M059J (cell line): ENCODE measurements at places on chromosomes 2 and 18.

DNA sequence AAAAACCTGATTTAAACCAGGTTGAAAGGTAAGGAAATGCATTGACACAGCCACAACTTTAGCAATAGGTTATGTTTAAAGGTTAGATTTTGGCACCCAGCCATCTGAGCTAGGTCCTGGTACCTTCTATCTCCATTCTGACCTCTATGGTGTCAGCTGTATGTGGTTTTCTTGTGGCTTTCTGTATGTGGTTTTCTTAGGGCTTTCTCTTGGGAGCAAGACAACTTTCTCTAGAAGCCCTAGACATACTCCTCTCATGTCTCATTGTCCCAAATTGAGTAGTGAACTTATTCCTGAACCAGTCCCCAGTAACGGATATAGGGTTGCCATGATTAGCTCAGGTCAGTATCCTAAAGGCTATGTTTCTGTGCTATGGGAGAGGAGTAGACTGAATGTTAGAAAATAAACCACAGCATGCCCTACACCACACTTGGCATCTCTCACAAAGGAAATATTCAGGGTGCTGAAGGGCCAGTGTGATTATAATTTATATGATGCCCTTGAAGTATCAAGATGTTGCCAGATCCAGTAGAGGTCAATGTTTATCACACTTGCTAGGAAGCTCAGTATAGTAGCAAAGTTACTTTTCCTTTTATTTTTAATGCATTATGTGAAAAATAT is 176.1 kb downstream of the CAPN13 start:
- DNase-seq, result peak; percentile 53

- DNase-seq, result peak; percentile 15
These were observed 844.9 kb downstream of the CPS1 start for GRCh38 chr2:211401328-211401727.

- peak; percentile 95 for DNase-seq
These were observed 4.2 kb upstream of the PAX8 start for GRCh38 chr2:113282747-113283533.

DNA sequence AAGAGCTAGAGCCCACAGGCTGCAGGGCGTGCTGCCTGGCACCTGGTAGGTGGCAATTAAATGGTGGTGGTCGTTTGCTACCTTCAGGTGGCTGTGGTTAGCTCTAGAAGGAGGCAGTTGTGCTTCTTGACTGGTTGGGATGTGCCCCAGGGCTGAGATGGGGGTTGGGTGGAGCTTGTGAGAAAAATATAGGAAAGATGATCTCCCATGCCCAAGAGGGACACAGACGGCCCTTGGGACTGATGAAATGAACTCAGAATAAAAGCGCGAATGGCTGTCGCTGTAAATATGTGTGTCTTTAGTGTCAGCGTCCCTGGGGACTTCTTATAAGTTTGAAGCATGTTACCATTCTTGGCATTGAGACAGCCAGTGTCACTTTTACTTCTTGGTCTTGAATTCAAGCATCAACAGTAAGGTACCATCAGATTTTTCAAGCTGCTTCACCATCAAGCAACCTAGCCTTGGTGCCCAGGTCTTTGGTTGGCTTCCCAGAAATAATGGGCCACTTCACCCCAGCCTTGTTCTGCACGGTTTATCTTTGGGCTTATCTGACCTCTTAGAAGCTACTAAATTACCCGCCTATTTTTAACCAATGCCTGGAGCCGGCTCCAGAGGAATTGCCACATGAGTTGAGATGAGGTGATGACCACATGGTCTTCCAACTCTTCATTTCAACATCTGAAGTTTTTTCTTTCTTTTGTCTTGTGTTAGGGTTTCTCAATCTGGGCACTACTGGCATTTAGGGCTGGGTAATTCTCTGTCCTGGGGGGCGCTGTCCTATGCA is 11.9 kb downstream of the LRRFIP1 start:
- no peak for DNase-seq

DNA sequence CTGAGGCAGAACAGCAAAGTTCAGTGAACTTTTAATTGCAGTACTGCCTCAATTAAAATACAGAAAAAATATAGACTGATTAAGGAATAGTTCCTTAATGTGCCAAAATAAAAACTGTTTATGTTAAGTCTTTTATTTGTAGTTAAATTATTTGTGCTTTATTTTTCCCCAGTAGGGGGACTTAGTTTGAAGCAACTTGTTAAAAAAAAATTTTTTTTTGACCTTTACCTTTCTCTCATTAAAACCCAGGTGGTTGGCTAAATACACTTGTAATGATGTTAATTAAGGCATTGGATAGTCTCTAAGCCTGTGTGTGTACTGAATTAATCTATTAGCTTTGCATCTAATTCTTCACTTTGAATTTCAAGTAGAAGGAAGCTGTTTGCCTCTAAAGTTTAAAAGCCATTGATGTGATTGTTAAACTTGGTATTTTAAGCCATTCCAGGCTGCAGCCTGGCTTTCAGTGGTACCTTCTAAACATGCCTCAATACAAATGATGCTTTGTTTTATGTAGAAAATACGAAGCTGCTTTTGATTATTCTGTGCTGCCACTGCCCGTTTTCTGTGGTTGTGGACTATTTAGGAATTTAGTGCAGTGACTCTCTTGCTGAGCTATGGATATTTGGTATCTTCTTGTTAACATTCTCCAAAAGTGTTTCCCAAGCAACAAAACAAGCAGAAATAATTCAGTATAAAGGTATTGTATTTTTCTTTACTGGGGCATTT is 102.9 kb downstream of the TANC1 start:
- DNase-seq, result peak; percentile 81

DNA sequence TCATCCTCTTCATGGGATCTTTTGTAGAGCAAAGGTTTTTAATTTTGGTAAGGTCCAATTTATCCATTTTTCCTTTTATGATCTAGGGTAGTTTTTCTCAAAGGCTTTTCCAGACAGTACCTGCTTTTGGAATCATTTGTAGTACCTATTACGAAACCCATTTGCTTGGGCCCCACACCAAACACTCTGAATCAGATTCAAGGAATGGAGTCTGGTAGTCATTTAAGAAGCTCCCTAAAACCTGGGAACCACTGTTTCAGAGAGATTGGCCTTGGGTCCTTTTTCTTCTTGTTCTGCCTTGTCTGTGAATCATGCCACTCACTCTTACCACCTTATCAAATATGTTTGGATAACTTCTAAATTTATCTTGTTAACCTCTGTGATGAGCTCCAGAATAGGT is 40.3 kb downstream of the OSBPL6 start:
- DNase-seq, result peak; percentile 6

- no peak for DNase-seq
These were observed 182.6 kb downstream of the GRB14 start for GRCh38 chr2:164438490-164439205.

GRCh38 chr18:21660078-21660477 is 44.5 kb downstream of the ABHD3 start:
- no peak for DNase-seq

DNA sequence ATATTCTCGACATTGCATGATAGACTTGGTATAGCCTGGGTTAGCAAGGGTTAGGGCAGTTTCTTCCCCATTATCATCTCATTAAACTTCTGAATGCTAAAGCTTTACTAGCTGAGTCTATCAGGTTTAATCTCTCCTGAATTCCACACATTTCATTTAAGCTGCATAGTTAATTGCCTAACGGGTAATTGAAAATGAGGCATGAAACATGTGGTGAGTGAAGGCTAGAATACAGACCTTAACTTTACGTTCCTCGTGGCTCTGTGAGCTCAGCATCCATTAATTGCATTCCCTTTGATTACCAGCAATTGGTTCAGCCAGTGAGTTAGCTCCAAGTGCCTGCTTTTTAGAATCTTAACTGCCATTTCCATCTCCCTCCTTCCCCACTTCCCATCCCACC is 126.5 kb upstream of the MEX3C start:
- DNase-seq, result no peak

DNA sequence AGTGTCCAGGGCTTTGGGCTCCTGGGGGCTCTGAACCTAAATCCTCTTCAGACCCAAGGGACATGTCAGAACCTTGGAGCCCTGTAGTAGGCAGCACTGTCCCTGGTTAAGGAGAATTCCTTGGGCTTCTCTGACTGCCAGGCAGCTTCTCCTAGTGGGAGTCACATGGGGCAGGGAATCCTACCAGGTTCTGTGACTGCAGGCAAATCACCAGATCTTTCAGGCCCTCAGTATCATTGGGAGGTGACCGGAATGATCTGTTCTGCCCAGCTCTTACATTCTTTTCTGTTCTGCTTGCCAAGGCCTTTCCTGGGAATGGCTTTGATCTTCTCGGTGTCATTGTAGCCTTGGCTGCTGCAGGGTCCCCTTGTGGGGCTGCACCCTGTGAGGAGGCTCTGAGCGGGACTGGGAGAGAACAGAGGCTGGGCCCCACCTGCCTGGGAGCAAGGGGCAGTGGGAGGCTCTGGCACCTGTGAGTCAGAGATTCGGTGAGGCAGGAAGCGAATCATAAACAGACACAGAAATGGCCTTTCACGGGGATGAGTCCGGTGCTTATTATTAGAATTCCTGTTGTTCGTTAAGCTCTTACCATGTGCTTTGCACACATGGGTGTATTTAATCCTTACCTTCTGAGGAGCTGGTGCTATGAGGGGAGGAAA is 14.1 kb downstream of the CEP68 start:
- peak; percentile 64 for DNase-seq

DNA sequence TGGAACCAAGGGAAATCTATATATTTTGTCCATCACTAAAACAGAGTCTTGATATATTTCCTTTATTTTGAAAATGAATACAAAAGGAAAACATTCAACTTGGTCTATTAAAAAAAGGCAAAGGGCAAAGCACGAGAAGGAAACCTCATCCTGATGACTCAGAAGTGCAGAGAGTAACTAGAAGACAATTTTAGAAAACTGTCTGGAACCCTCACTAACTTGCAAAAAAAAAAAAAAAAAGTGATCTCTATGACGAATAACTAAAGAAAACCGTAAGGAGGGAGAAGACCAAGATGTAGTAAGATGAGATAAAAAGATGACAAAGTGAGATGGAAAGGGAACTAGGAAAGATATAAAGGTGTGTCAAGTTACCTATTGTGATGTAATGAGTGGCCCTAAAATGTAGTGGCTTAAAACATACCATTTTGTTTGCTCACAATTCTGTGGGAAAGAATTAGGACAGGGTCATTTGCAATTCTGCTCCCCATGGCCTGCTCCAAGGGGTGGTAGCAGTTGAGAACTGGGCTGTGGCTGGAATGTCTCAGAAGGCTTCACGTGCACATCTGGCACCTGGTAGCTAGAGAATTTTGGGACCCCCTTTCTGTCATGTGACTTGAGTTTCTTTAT is 303.0 kb downstream of the DYSF start:
- DNase-seq, result peak; percentile 74
